ENCODE measurements at places on chromosomes 12 and 14. TPM values are rescaled to one million over a fixed set of nuclear protein-coding genes. Genes with fewer than 3 reads are reported as not detected.
A peak's percentile ranks its signal among the peaks of the same experiment; 100 is the strongest.

DNA sequence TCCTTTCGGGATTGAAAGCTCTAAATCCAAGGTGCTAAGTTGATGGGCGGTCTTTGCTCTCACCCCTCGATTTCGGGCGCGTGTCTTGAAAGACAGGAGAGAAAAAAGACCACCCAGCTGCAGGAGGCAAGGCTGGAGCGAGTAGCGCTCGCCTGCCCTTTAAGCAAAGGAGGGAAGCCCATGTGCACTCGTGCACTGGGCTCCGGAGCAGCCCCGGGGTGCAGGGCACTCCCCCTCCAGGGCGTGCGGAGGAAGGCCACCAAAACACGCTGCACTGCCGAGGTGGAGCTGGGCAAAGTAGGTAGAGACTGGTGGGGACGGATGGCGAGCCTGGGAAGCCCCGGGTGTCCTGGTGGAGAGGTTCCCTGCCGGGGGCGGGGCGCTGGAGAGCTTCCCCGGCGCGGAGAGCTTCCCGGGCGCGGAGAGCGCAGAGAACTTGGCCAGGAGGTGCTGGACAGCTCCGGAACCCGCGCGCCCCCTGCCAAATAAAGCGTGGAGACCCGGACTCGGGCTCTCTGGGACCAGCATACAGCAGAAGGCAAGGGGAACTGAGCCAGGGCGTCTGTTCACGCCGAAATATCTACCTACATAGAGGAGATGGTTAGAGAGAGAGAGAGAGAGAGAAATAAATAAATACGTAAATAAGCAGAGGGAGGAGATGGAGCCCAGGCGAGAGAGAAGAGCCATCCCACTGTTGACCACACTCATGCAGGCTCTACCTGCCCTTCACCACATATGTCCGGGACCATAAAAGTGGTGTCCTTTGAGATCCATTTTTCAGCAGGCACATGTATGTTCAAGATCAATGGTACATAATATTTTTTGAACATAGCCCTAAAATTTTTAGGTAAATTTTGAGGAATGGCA is 662 bp upstream of the NELL2 start:
- peak overlapping the region; percentile 32 for H3K4me3 ChIP-seq
- no peak for DNase-seq
- H3K36me3 ChIP-seq: no peaks in the 10 kb centered on the region
- no peak overlapping the region for H3K27ac ChIP-seq
- peaks cover 6% of the 10 kb centered on the region for H3K27me3 ChIP-seq

- no peak for DNase-seq
- H3K27ac ChIP-seq: no peak overlapping the region
- H3K4me3 ChIP-seq: no peak overlapping the region
- H3K27me3 ChIP-seq: no peaks in the 10 kb centered on the region
Observed at GRCh38 chr12:85092814-85093370, 56.7 kb downstream of the LRRIQ1 start.

- no peak overlapping the region for H3K27ac ChIP-seq
- H3K27me3 ChIP-seq: no peaks in the 10 kb centered on the region
- no peaks in the 10 kb centered on the region for H3K36me3 ChIP-seq
- H3K4me1 ChIP-seq: no peaks in the 10 kb centered on the region
- DNase-seq: no peak
Observed at GRCh38 chr12:116832353-116832752, 48.9 kb downstream of the HRK start.

DNA sequence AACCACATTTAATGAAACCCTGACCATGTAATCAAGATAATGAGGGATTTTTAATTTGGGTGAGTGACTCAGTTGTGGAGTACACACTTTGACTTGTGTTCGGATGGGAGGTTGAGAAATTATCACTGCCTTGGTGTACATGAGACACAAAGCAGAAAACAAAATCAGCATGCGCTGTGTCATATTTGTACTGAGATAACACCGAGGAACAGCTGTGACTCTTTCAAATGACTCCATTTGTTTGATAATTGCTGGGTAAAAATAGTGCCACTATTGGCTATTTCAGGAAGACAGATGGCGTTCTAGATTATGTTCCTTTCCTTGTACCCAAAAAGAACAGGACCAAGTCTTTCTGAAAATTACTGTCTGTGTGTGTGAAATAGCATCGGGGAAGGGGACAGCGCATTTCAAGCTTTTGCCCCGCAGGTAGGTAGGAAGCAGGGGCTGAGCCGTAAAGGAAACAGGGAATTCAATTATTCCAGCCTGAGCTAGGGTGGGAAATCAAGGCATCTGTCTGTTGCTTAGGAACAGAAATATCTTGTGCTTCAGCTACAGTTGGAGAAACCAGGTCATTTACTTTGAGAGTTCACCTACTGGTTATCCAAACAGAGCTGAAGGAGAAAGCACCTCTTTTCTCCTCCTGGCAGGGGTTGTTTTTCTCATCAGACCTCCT is 114.3 kb downstream of the SNAPC1 start:
- H3K27ac ChIP-seq: no peak overlapping the region
- DNase-seq: no peak
- H3K4me3 ChIP-seq: no peak overlapping the region
- H3K36me3 ChIP-seq: no peaks in the 10 kb centered on the region
- no peaks in the 10 kb centered on the region for H3K4me1 ChIP-seq

DNA sequence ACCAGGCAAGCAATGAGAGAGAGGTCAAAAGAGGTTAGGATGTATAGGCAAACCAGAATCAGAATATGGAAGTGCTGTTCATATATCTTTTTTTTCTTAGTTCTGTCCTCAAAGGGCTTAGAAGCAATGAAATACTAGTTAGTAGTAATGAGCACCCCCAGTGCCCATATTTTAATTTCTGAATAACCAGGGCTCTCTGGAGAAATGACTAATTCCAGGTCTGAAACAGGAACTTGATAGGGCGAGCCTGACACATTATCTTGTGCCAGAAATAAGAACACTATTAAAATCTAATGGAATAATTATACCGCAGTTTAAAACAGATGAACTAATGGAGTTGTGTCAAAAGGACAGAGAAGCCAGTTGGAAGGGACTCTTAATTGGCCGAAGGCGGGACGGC is 30.9 kb downstream of the BICDL1 start:
- H3K27me3 ChIP-seq: no peaks in the 10 kb centered on the region
- H3K36me3 ChIP-seq: no peaks in the 10 kb centered on the region
- H3K4me3 ChIP-seq: no peak overlapping the region

DNA sequence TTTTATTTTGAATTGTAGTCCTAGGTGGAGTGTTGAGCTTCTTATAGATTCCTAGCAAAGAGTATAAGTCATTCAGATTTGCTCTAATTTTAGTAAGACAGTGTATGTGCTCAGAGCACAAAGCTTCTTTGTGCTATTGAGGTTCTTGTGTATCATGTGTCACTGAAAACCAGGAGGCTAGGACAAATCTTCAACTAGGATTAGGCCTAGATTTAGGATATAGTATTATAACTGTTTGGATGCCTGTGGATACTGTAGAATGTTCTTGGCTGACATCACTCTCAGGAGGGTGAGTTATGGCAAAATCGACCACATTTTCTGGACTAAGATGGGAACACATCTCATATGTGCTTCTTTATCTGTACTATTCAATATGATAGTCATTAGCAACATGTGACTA is 86.5 kb downstream of the DHRS2 start:
- H3K4me1 ChIP-seq: no peaks in the 10 kb centered on the region
- no peaks in the 10 kb centered on the region for H3K36me3 ChIP-seq
- no peak overlapping the region for H3K27ac ChIP-seq
- DNase-seq: no peak

- H3K4me3 ChIP-seq: no peak overlapping the region
- no peaks in the 10 kb centered on the region for H3K4me1 ChIP-seq
- H3K27ac ChIP-seq: peak overlapping the region; percentile 73
- no peaks in the 10 kb centered on the region for H3K36me3 ChIP-seq
- no peak for DNase-seq
- H3K27me3 ChIP-seq: no peaks in the 10 kb centered on the region
Observed at GRCh38 chr12:1811948-1812291, 8.4 kb upstream of the LRTM2 start.

DNA sequence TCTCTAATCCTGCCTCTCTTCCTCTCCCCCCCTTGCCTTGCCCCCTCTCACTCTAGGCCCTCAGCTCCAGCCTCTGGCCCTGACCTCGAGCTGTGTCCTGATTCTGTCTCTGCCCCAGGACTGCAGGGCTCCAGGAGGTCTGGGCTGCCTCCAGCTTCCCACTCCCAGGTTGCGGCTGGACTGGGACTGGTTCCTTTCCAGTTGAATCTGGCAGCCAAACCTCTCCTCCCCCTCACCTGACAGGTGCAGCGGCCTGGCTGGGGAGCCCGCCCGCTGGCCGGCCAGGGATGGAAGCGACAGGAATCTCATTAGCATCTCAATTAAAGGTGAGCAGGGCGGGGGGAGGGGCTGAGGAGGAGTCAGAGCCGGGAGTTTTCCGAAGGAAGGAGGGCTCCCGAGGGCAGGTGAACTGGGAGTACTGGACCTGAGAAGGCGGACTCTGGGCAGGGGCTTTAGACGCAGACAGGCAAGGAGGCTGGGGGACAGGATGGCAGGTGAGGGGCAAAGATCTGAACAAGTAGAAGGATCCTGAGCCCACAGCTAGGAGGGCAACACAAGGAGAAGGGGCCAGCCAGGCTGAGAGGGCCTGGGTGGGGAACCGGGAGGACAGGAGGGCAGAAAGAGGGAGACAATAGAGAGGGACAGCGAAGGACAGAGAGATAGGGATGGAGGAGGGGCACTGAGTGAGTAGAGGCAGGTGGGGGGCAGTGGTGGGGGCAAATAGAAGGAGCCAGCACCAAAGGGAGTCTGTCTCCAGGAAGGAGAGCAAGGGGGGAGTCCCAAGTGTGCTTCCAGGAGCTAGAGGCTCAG is at the start of gene SCNN1A:
Gene SCNN1A, minus strand, starts transcription at position 295 of the 810 bp plus-strand sequence. CDS start 780 bp downstream, outside the sequence.
- H3K4me3 ChIP-seq: peak within 1 kb of the TSS; percentile 48
- DNase-seq: no peak
- H3K27me3 ChIP-seq: no peaks in the 10 kb centered on the region
- peak within 1 kb of the TSS; percentile 92 for H3K27ac ChIP-seq

GRCh38 chr12:105227879-105228278 is 8.1 kb downstream of the APPL2 start:
- peaks cover 24% of the 10 kb centered on the region for H3K4me1 ChIP-seq
- no peak for DNase-seq
- H3K36me3 ChIP-seq: peaks cover 77% of the 10 kb centered on the region
- no peaks in the 10 kb centered on the region for H3K27me3 ChIP-seq
- no peak overlapping the region for H3K4me3 ChIP-seq

- H3K4me3 ChIP-seq: no peak overlapping the region
- peaks cover 24% of the 10 kb centered on the region for H3K4me1 ChIP-seq
- no peak overlapping the region for H3K27ac ChIP-seq
- DNase-seq: no peak
- no peaks in the 10 kb centered on the region for H3K36me3 ChIP-seq
- peaks cover 68% of the 10 kb centered on the region for H3K27me3 ChIP-seq
Observed at GRCh38 chr12:110932046-110932445, 11.7 kb upstream of the MYL2 start.

DNA sequence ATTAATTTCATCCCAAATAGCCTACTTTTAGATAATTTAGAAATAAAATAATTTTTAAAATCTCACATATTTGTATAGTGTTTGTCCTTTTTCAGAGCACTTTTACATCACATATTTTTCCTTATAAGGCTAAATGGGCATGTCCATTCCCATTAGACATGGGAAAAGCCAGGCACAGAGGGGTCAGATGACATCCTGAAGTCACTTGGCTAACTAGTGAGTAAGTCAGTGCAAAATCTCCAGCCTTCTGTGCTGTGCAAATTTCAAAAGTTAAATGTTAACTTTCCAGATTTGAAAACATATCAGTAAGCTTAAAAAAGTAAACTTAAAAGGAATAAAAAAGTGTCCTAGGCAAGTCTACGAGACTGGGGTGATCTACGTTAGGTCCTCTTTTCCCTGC is 117.4 kb downstream of the EMP1 start:
- H3K4me1 ChIP-seq: no peaks in the 10 kb centered on the region
- no peak for DNase-seq
- H3K4me3 ChIP-seq: no peak overlapping the region
- H3K27me3 ChIP-seq: no peaks in the 10 kb centered on the region
- H3K36me3 ChIP-seq: no peaks in the 10 kb centered on the region

- H3K27ac ChIP-seq: peak overlapping the region; percentile 79
- no peak for DNase-seq
- no peaks in the 10 kb centered on the region for H3K36me3 ChIP-seq
- H3K27me3 ChIP-seq: peaks cover 54% of the 10 kb centered on the region
- H3K4me3 ChIP-seq: peak overlapping the region; percentile 82
Observed at GRCh38 chr14:52950410-52950897, 396 bp downstream of the FERMT2 start.

WNT1 gene
- not detected for total RNA-seq

CLEC4C gene
- total RNA-seq: not detected

Data from esophagus squamous epithelium (tissue), 5 donors.